ENCODE measurements at places on chromosomes 3 and 15.

- no peak for DNase-seq
Measured at GRCh38 chr15:66743703-66744536, 41.9 kb downstream of the SMAD6 start.

DNA sequence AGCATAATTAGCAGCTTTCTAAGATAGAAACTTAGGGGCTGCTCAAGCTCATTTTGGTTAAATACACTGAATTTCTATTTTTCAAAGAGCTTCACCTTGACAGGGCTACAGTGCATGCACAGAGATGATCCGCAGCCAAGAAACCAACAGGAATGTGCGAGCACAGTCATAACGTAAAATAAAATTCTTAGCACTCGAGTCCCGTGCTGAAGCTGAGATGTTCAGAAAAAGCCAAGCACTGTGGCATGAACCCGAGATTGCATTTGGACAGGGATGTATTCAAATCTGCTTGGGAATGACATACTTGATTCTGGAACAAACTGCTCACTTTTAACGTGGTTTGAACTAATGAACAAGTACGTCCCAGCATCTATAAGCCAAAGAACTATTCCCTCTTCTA is 340.3 kb downstream of the FOXP1 start:
- no peak for DNase-seq

DNA sequence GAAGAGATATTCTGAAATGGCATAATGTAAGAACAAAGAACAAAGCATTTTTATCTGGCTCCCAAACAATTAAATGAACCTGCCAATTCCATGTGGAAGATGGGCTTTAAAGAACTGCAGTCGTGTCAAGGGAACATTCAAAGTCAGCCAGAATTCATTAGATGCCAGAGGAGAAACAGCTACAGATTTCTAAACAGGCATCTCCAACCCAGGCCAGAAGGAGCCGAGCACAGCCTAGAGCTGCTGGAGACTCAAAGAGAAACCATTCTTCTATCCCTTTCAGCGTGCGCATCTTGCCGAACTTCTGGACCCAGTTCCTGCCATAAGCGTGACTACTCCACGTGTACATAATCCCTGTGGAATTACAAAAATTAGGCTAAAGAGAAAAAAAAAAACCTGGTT is 60.4 kb downstream of the MB21D2 start:
- DNase-seq: no peak

- no peak for DNase-seq
Measured at GRCh38 chr3:53849916-53850315, 3.5 kb downstream of the IL17RB start.

DNA sequence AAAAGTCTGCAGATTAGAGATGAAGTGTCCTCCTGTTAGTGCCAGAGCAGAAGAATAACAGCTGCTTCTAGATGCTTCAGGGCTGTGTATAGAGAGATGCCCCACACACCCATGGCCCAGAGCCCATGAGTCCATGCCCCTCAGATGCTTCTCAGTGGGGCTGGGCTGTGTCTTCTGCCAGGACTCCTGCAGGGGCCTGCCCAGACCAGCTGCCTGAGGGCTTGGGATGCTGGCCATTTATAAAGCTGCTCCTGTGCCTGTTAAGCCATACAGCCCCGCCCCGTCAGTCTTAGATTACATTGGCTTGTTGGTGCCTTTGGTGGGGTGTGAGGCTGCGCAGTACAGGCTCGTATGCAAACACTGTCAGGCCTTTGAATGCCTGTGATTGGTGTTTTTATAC is 318.0 kb upstream of the CTDSPL start:
- no peak for DNase-seq

- DNase-seq: no peak
Measured at GRCh38 chr3:165895919-165896318, 58.7 kb upstream of the BCHE start.

Measured in right kidney (tissue), 9 donors.